ENCODE measurements at places on chromosomes 11 and 22.

DNA sequence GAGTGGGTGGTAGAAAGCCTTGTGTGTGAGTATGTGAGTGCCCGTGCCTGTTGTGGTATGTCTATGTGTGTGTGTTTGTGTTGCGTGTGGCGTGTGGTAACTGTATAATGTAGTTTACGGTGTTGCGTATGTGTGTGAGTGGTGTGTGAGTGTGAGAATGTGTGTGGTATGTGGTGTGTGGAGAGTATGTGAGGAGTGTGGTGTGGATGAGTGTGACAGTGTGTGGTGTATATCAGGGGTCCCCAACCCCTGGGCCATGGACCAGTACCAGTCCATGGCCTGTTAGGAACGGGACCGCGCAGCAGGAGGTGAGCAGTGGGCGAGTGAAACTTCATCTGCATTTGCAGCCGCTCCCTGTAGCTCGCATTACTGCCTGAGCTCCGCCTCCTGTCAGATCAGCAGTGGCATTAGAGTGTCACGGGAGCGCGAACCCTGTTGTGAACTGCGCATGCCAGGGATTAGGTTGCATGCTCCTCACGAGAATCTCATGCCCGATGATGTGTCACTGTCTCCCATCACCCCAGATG lies 5.7 kb downstream of the UPK3A start:
- DNase-seq: peak; percentile 65

DNA sequence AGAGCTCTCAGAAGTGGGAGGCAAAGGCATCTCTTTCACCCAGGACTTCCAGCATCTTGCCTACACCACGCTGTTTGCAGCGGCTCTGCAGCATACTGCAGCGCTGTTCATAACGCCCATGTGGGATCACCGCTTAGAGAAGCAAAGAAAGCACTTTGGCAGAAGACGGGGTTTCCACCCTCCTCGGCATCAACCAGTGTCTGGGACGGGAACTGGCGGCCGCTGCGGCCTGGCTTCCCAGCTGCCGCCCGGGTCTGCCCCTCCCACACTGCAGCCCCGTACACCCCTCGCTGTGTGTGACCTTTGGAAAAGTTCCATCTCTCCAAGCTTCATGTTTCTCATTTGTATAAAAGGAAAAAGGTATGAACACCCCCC lies 545 bp upstream of the TIRAP start:
- no peak for DNase-seq

DNA sequence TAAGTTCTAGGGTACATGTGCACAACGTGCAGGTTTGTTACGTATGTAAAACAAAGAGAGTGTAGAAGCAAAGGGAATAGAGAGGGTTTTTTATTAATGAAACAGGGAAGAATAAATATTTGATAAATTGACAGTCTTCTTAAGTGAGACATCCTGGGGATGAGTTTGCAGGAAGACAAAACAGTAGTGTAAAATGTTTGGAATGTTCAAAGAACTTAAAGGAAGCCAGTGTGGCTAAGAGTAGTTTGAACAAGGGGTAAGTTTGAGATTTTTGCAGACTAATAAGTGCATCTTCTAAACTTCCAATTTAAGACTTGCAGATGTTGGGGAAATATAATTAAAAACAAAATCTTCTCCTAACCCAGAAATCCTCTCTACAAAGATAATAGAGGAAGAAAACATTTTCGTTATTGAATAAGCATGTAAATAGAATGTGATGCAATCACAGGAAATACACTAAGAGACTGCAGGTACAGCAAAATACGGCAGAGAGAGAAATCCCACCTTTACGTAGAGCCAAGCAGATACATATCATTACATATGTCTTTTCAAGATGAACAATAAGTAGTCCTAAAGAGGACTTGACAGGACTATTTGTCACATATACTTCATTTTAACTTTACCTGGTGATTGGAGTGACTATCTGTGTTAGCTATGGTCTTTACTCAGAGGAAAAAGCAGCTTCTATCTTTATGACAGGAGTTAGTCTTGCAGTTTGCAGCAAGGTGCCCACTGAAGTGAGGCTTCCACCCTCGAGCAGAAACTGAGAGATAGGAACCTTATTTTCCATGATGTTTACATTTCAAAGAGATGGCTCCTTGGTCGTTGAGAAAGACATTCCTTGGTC lies 402.1 kb downstream of the CNTN5 start:
- no peak for DNase-seq

DNA sequence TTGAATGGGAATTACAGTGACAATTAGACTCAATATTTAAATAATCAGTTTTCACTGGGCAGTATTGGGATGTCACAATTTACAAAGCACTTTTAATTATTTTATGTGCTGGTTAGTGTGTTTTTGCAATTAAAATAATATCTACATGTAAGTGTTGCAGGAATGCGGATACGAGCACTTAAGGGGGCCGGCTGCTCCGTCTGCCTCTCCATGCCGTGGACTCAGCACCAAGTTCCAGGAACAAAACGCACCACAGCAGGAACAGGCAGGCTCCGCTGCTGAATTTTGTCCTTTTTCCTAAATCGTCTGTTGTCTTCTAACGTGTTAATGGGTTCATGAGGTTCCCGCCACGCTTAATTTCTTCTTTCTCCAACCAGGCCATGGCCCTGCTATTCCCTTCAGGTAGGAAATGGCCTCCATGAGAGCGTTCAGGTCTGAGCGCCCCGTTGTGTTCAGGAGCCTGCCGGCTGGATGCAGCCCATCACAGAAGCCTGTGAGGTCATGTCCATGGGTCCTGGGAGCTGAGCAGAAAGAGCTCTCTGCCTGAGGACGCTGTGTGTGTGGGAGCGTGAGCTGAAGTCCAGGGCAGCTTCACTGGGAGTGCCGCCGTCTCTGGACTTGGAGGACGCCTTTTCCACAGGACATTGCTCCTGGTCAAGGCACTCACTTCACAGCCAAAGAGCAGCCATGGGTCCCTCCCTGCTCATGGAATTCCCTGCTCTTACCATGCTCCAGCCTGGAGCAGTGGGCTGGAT lies 730.3 kb downstream of the BRD1 start:
- DNase-seq: no peak

DNA sequence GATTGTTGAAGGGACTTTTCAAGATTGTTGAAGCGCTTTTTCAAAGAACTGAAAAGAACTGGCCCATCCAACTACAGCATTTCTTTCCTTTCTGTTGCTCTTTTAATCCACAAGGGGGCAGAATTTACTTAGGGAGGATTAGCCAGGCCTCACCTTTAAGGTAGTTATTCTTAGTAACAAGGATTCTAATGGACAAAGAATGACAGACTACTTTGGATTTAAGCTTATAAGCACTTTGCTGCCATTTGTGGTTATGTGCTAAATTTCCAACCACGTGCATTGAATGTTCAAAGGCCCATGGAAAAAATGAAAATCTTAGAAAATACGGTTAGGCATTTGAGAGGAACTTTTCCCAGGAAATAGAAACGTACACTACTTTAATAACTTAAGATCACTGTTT lies 49.5 kb upstream of the HSPA8 start:
- DNase-seq: peak; percentile 59

- DNase-seq: peak; percentile 79
Measured at GRCh38 chr11:35485656-35486322, 39.6 kb downstream of the PAMR1 start.

- DNase-seq: no peak
Measured at GRCh38 chr22:50665738-50666137, 6.9 kb upstream of the SHANK3 start.

- DNase-seq: peak; percentile 20
Measured at GRCh38 chr22:48979482-48979881, 848.2 kb downstream of the BRD1 start.

GRCh38 chr11:92159931-92160330 lies 64.7 kb upstream of the FAT3 start:
- no peak for DNase-seq

GRCh38 chr11:134343646-134344045 lies 11.9 kb downstream of the GLB1L2 start:
- no peak for DNase-seq

GRCh38 chr11:69904974-69905535 lies 85.8 kb upstream of the FGF3 start:
- DNase-seq: no peak

DNA sequence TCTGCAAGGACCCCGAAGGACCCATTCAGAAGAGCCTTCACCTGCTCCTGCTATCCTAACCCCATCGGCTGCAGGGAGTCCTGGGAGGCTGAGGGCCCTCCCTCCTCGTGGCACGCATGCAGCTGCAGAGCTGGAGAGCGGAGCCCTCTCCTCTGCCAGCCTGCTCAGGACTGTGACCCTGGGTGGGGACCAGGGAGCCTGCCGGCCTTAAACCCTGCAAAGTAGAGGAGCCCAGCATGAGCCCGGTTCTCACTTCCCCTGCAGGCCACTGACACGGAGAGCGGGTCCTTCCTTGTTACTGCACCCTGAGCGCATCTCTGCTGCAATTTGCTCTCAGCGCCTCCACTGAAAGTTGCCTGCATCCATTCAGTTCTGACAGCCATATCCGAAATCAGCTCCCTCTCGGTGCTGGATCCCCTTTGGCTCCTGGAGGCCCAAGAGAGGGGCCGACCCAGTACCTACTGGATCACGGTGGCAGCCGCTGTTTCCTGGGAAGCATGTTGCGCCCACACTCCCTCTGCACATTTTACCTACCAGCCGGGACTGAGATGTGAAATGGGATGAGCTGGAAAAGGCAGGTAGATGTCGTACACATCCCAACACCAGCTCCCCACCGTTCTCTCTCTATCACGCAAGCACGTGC lies 312.1 kb downstream of the NTM start:
- DNase-seq: no peak

DNA sequence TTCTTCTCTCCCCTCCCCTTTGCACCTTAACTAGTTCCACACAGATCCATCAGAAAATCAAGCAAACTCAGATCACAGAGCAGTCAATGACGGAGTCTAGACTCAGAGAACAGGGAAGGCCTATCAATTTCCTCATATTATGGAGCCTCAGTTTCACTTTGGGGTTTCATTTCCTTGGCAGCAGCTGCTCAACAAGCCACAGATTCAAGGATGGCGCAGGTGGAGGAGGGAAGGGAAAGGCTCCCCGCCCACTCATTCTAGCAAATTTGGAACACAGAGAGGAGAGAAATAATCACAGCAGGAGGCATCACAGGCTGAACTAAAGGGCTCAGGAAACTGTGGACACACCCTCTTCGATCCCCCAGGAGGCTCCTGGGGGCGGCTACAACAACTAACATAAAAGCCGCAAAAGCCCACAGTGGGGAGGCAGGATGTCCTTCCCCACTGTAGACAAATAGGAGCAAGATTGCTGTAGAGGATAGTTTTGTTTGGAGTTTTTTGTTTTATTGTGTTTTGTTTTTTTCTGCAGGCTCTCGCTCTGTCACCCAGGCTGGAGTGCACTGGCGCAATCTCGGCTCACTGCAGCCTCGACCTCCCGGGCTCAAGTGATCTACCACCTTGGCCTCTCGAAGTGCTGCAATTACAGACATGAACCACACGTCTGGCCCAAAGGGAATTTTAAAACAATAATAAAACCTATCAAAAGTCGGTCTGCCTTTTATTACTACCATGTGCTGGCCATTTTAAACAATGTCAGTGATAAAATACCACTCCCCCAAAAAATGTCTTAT lies 3.4 kb downstream of the PLAAT3 start:
- DNase-seq: peak; percentile 55

GRCh38 chr22:17695986-17696385 lies 57.4 kb downstream of the BCL2L13 start:
- DNase-seq: no peak

DNA sequence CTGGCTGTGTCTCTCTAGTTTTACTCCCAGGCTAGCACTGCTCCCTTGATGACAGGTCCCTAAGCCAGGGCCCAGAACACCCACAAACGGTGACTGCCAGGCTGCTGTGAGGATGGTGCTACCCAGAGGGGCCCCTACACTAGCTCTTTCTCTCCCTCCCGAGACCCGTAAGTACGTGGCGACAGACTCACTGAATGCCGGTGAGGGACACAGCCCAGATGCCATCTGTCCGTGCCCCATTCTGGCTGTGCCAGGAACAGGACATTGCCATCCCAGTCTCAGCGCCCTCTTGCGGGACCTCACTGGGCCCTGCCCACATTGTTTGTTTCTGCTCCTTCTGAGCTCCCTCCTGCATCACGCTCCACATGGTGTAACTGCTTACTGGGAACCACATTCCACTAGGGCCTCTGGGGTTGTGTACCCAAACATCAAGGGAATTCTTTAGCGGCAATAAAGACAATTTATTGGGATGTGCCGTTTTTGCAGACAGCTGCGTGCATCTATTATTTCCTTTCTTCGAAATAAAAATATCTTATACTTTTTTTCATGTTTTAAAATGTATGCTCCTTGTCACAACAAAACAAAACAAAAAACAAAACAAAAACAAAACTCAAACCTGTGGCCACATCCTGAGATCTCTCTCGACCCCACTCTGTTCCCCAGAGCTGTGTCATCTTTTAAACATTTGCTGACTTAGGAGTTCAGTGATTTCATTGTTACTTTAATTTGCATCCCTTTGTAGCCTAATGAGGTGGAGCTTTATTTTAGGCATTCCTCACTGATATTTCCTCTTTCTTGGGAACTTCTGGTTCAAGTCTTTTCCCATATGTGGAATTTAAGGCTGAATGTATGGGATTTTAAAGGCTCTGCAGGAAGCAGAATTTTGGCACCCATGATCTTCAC lies 4.4 kb upstream of the TPCN2 start:
- peak; percentile 42 for DNase-seq

- DNase-seq: no peak
Measured at GRCh38 chr11:70694371-70694770, 296.0 kb downstream of the CTTN start.

GRCh38 chr22:20238536-20238900 lies 29.6 kb downstream of the RTN4R start:
- peak; percentile 53 for DNase-seq

- no peak for DNase-seq
Measured at GRCh38 chr11:76786016-76786415, 2.9 kb downstream of the TSKU start.

DNA sequence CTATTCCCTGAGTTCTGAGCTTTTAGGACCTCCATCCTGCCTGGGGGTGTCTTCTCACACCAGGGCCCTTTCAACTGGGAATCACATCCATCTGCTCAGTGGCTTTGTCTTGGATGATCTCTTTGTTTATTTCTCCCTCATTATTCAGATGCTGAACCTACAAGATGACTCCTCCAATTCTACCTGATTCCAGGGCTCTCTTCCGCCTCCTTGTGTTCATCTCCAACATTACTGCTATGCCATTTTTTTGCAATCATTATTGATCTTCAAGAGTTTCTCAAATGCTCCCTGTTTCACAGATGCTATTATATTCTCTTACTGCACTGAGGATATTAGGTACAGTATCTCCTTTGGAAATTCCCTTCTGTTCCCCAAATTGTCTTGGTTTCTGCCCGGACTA lies 307.7 kb downstream of the SHANK2 start:
- no peak for DNase-seq

GRCh38 chr11:7673724-7674434 lies 579 bp upstream of the CYB5R2 start:
- DNase-seq: no peak

DNA sequence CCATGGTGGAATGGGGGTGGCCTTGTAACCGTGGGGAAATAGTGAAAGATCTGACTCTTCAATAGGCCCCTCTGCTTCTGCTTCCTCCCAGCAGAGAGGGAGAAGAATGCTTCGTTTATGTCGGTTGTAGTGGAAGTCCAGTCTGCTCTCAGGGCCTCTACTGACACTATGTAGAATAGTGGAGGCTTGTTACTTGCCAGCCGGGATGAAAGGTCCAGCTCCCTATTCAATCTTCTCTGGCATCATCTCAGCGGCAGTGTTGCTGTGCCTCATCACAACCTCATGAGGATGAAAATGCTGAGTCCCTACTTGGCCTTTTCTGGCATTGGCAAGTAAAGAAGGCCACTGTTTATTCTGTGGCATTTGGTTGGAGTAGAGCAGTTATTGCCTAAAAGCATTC lies 820.9 kb upstream of the TENM4 start:
- no peak for DNase-seq

GRCh38 chr22:31492151-31492550 lies 2.5 kb upstream of the EIF4ENIF1 start:
- DNase-seq: no peak

- no peak for DNase-seq
Measured at GRCh38 chr11:70854201-70854600, 398.2 kb downstream of the SHANK2 start.
